ENCODE measurements at places on chromosomes 12 and 14.
A peak's percentile ranks its signal among the peaks of the same experiment; 100 is the strongest.

DNA sequence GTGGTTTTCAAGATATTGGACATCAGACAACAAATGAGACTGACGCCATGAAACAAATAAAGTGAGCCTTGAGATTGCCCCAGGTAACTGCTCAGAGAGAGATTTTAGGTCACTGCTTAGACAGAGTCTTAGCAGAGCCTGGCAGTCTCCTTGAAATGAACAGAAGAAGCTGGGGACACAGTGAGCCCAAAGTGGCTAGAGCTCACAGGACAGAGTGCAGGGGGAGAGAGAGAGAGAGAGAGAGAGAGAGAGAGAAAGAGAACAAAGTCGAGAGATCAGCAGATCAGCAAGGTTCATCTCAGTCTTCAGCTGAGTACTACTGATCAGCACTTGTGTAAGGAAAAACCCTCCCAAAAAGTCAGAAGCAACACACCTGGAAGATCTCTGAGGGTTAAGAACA lies 147.4 kb downstream of the RMST start:
- no peak for ATAC-seq

GRCh38 chr12:92505254-92506231 lies 197.2 kb upstream of the PLEKHG7 start:
- ATAC-seq: peak; percentile 33

GRCh38 chr12:10140001-10140400 lies 10.0 kb upstream of the CLEC7A start:
- no peak for ATAC-seq

- ATAC-seq: no peak
Observed at GRCh38 chr12:26046203-26046602, 78.6 kb downstream of the BHLHE41 start.

DNA sequence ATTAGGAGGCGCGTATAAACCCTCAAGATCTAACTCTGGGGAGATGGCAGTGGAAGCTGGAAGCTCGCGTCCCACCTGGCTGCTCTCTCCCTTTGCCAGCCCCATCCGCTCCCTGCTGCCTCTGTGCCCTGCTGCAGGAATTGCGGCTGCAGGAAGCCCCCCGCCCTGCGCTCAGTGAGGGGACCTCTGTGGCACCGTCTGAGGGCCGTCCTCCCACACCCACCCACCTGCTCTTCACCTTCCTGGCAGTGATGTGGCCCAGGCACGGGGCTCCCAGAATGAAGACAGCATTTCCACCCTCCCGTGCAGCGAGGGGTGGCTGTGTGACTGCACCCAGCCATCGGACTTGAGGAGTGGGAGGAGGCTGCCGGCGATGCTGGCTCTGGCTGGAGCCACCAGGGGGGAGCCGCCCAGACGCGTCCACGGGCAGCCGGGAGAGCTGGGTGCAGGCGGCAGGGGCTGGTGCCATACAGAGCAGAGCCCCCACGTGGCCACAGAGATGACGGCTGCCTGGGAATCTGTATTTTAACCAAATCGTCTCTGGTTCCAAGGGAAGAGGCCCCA lies 28.3 kb upstream of the GALNT9 start:
- ATAC-seq: no peak

GRCh38 chr12:54975875-54976274 lies 8.7 kb downstream of the TESPA1 start:
- ATAC-seq: no peak

- peak; percentile 58 for ATAC-seq
Observed at GRCh38 chr14:85934886-85935254, 404.9 kb downstream of the FLRT2 start.

GRCh38 chr14:49512571-49512970 lies 73.6 kb downstream of the RPS29 start:
- ATAC-seq: no peak

GRCh38 chr14:104143521-104144452 lies 5.4 kb downstream of the KIF26A start:
- no peak for ATAC-seq

DNA sequence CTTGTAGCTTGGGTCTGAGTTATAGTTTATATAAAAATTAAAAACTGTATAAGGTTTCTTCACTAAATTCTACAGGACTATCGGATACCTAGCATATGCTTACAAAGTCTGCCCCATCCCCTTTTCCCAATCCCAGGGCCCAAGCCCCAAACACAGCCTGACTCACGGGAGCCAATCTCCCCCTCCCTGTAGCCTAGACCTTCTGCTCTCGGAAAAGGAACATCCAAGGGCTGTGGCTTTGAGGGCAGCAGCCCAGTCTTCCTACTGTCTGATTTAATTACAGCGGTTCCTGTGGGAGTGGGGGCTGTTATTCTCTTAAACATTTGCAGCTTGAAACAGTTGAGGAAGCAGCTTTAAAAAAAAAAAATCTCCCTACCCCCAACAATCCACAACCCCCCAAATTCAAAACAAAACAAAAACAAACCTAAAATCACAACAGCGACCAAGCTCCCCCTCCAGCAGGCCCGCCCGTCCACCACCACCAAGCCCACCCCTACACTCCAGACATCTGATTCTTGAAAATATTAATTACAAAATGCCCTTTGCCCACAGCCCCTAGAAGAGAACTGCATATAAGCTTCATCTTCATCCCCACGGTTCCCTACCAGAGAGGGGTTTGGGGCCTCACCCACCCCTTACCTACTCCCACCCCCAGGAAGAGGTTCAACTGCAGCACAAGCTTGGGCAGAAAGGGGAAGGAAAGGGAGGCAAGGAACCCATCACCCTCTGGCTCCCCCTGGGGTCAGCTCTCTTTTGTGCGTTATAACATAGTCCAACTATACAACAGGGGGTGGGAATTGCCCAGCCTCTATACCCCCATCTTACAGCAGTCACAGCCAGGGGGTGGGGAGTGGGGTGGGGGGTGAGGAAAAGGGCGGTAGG lies 1.1 kb upstream of the PRKAG1 start:
- ATAC-seq: no peak

GRCh38 chr14:89004166-89004565 lies 179.7 kb downstream of the TTC8 start:
- no peak for ATAC-seq

- ATAC-seq: peak; percentile 45
Observed at GRCh38 chr12:22083167-22083566, 37.1 kb downstream of the CMAS start.

GRCh38 chr12:123064366-123064765 lies 83.9 kb downstream of the ARL6IP4 start:
- no peak for ATAC-seq

GRCh38 chr12:104692557-104693218 lies 235.9 kb downstream of the CHST11 start:
- ATAC-seq: no peak

DNA sequence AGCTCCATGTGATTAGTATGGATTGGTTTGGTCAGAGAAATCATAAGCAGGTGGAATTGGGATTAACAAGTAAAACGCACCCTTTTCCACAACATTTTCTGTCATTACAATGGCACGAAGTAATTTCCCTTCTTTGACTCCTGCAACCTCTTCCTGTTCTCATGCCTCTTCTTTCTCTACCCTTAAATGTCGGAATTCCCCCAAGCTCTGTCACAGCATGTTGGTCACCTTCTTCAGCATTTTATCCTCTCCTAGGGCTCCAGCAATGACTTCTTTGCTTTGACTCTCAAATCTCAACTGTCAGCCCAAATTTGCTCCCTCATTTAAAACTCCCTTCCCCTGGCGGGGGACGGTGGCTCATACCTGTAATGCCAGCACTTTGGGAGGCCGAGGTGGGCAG lies 5.3 kb upstream of the GRIP1 start:
- ATAC-seq: no peak

- no peak for ATAC-seq
Observed at GRCh38 chr12:50232771-50233209, 50.5 kb downstream of the LIMA1 start.

GRCh38 chr12:4802841-4803240 lies 82.6 kb downstream of the GALNT8 start:
- ATAC-seq: no peak

- peak; percentile 30 for ATAC-seq
Observed at GRCh38 chr14:96502621-96503305, 581 bp downstream of the PAPOLA start.

DNA sequence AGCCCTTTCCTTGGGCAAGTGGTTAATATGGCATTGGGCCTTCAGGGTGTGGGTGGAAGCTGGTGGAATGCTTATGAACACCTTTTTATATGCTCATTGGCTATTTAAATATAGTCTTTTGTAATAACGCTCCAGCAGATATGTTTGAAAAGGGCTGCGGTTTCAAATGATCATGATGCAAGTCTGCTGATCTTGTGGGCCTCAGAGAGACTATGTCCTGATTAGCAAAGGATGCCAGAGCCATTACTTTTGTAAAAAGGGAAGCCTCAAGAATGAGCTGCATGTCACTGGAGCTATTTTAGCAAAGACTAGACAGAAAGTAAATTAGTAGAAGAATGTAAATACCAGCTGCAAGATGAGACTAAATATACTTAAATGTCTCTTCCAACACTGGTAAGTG lies 200.5 kb downstream of the GXYLT1 start:
- no peak for ATAC-seq

DNA sequence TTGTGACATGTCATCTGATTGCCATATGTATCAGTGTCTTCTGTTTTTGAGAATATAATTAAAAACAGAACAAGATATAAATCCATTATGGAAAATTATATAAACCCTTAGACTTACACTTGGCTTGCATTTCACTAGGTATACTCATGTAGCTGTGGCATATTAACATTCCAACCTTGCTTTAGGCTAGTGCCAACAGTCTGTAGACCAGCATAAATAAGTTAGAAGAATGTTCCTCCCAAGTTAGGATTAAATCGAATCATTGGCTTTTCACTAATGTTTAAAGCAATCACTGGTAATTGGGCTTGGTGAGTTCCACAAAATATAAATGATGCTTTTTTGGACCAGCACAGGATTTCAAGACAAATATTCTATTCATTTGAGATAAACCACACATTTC lies 103.0 kb downstream of the LIN7A start:
- ATAC-seq: no peak

GRCh38 chr14:66884149-66884548 lies 305.1 kb upstream of the GARIN2 start:
- ATAC-seq: no peak

DNA sequence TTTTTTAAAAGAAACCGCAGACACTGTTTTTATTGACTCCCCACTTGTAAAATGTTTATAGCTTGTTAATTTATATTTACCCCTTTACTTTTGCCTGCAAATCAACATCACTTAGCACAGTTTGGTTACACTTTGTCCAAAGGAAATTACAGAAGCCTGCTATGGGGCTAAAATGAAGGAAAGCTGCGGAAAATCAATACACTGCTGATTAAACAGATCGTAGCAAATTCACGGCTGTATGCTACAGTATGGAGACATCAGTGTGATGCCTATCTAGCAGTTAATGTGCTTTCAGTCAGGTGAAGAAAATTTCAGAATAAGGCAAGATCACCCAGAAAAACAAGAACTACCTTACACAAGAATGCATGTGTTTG lies 110.0 kb downstream of the FOXG1 start:
- ATAC-seq: no peak

- ATAC-seq: no peak
Observed at GRCh38 chr14:78498062-78498595, 328.0 kb downstream of the NRXN3 start.

DNA sequence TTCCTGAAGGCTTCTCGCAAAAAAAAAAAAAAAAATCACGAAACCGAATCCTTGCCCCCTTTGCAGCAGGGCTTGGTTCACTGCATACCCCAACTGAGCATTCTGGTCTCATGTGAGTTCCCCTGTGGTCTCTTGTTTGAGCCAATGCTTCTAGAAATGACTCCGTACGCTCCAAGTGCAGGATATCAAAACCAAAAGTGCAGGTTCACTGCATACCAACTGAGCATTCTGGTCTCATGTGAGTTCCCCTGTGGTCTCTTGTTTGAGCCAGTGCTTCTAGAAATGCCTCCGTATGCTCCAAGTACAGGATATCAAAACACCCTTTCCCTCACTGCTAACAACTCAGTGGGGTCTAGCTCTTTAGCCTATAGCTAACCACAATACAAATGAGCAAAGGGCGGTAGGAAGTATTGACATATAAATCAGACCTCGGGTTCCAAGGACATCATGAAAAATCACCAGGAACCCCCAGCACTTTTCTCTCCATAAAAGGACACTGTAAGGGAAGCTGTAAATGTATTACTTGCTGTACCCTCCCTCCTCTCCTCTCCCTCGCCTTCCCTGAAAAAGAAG lies 206.3 kb upstream of the NOS1 start:
- no peak for ATAC-seq
